ENCODE measurements at places on chromosomes 5 and 9. TPM values are rescaled to one million over a fixed set of nuclear protein-coding genes. Genes with fewer than 3 reads are reported as not detected.

The SNX24 gene
- total RNA-seq: 23.8 TPM

The TNFSF15 gene
- 2.3 TPM for total RNA-seq

DNA sequence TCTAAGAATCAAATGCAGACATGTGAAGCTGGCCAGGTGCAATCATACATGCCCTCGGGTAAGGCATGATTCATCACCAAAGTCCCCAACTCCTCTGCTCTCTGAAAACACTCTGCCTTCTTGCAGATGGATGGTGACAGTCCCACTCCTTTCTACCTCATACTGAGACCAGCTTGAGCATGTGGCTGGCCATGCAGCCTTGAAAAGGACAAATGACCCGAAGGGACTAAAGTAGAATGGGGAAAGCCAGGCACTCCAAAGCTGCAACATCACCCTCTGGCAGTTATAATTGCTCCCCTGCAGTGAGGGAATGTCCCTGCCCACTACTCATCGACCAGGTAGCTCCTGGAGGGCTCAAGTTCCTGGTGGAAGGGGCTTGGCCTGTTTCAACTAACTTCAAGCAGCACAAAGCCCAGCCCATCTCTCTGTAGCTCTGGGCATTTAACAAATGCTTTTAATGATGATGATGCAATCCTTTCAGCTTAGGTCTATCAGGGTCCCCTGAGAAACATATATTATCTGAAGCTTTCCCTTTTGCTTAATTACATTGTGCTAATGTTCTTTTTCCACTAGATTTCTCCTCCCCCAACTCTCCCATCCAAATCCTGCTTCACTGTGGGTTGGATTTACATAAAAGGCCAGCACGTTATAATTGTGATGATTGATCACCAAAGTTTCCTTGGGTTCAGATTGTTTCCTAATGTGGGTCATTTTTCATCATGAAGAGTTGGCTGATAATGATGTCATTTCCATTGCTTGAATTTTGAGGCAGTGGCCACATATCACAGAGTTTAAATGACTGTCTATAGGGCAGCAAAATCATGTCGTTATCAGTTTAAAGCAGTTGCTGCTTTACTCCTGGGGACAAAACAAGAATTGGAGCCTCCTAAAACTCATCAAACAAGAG, 436.5 kb upstream of the SLC30A5 start:
- no peaks in the 10 kb centered on the region for H3K36me3 ChIP-seq
- no peak overlapping the region for H3K27ac ChIP-seq
- no peaks in the 10 kb centered on the region for H3K27me3 ChIP-seq
- DNase-seq: no peak

DNA sequence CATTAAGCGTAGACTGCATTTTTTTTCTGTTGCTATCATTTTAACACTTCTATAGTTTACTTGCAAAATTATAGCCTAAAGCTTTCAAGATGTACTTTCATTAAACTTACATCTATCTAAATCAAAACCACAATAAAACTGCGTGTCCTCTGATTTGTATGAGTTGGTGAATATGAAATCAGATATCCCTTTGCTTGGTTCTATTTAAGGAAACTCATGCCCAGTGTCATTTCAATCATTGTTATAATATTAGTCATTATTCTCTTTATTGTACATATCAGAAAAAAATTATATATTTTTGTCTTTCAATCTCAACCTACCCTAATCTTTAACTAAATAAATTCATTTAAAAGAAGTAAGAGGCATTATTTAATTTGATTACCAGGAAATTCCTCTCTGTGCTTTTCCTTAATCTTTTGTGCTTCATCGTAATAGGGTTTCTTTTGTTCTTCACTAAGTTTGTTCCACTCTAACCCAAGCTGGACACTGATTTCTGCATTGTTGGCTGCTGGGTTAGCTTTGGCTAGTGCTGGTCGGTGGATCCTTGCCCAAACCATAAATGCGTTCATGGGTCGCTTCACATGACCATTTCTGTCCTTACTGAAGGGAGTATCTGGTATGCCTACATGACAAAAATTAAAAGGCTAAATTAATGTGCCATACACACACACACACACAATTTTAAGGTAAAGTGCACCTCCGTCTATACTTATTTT, 3.8 kb downstream of the SOX30 start:
- DNase-seq: no peak
- H3K4me3 ChIP-seq: no peak overlapping the region
- H3K27me3 ChIP-seq: no peaks in the 10 kb centered on the region
- H3K36me3 ChIP-seq: no peaks in the 10 kb centered on the region

GRCh38 chr9:97803167-97804058, 49.6 kb upstream of the FOXE1 start:
- peaks cover 5% of the 10 kb centered on the region for H3K4me1 ChIP-seq
- no peak overlapping the region for H3K27ac ChIP-seq
- peak overlapping the region; percentile 82 for H3K4me3 ChIP-seq

DNA sequence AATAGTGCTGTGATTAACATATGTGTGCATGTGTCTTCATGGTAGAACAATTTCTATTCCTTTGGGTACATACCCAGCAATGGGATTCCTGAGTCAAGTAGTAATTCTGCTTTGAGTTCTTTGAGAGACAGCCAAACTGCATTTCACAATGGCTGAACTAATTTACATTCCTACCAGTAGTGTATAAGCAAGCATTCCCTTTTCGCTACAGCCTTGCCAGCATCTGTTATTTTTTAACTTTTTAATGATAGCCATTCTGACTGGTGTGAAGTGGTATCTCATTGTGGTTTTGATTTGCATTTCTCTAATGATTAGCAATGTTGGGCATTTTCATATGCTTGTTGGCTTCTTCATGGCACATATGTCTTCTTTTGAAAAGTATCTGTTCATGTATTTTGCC, 308.5 kb downstream of the ARRDC3 start:
- no peaks in the 10 kb centered on the region for H3K36me3 ChIP-seq
- H3K4me1 ChIP-seq: peaks cover 7% of the 10 kb centered on the region
- H3K27ac ChIP-seq: no peak overlapping the region
- no peaks in the 10 kb centered on the region for H3K27me3 ChIP-seq
- H3K4me3 ChIP-seq: no peak overlapping the region
- peak; percentile 35 for DNase-seq

- H3K36me3 ChIP-seq: no peaks in the 10 kb centered on the region
- DNase-seq: no peak
- H3K27me3 ChIP-seq: peaks cover 2% of the 10 kb centered on the region
- no peak overlapping the region for H3K4me3 ChIP-seq
- H3K27ac ChIP-seq: no peak overlapping the region
Measured at GRCh38 chr5:177393206-177393765, 7.2 kb downstream of the PFN3 start.

DNA sequence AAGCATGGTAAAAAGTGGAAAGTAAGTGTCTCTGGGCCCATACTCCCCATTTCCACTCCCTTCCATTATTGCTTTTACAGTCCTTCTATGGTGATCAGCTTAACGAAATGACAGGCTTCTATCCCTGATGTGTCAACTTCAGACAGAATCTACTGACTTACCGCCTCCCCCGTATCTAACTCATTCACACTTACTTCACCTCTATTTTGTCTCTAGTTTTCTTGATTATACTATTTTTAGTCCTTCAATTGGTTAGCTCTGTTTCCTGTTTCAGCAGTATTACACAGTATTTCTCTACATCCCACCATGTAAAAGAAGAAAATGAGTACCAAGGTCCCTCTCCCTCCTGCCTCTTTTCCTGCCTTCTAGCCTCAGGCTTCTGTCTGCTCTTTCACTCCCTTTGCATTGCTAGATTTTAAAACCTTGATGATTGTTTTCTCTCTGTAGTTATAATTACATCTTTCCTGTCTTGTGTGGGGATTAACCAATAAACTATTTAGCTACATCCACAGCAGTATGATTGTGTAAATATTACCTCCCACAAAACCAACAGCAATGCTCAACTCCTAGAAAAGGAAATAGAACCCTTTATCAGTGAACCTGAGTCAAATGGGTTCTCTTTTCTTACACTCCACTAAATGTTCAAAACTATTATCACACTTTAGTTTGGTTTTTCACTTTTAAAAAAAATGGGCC, 53.4 kb downstream of the GNAQ start:
- H3K27ac ChIP-seq: no peak overlapping the region
- no peaks in the 10 kb centered on the region for H3K36me3 ChIP-seq
- peaks cover 17% of the 10 kb centered on the region for H3K4me1 ChIP-seq
- H3K4me3 ChIP-seq: no peak overlapping the region
